Iris pigment epithelial cell (primary cell): ENCODE measurements at places on chromosomes 6 and 20.

- no peak for DNase-seq
Observed at GRCh38 chr6:33571637-33572316, 8.3 kb downstream of the BAK1 start.

- DNase-seq, result peak; percentile 23
Observed at GRCh38 chr6:85191656-85192055, 258.2 kb upstream of the NT5E start.

DNA sequence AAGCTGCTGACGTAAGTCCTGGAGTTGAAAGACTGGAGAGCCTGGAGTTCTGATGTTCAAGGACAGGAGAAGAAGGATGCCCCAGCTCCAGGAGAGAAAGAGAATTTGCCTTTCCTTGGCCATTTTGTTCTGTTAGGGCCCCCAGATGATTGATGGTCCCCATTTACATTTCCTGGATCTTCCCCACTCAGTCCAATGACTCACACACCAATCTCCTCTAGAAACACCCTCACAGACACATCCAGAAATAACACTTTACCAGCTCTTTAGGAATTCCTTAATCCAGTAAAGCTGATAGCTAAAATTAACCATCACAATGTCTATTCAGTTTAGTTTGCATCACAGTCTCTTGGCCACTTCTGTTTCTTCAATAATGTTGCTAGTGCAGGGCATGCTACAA is 260.2 kb upstream of the IRAK1BP1 start:
- DNase-seq, result peak; percentile 47

GRCh38 chr6:125754566-125754965 is 5.1 kb downstream of the HEY2 start:
- no peak for DNase-seq

DNA sequence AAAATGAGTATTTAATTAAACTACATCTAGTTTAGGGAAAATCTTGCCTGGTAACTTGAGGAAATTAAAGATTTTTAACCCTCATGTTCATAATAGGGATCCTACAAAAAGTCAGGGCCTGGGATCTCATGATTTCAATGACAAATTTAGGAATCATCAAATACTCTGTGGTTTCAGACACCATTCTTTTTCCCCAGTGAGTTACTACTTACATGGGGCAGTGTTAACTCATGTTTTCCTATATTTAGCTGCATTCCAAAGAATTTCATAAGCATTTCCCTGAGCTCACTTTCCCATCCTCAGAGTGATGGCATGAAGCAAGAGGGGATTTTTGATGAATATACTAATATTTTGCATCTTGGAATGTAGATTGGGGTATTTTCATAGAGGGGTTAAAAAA is 321.7 kb downstream of the CENPW start:
- peak; percentile 56 for DNase-seq

DNA sequence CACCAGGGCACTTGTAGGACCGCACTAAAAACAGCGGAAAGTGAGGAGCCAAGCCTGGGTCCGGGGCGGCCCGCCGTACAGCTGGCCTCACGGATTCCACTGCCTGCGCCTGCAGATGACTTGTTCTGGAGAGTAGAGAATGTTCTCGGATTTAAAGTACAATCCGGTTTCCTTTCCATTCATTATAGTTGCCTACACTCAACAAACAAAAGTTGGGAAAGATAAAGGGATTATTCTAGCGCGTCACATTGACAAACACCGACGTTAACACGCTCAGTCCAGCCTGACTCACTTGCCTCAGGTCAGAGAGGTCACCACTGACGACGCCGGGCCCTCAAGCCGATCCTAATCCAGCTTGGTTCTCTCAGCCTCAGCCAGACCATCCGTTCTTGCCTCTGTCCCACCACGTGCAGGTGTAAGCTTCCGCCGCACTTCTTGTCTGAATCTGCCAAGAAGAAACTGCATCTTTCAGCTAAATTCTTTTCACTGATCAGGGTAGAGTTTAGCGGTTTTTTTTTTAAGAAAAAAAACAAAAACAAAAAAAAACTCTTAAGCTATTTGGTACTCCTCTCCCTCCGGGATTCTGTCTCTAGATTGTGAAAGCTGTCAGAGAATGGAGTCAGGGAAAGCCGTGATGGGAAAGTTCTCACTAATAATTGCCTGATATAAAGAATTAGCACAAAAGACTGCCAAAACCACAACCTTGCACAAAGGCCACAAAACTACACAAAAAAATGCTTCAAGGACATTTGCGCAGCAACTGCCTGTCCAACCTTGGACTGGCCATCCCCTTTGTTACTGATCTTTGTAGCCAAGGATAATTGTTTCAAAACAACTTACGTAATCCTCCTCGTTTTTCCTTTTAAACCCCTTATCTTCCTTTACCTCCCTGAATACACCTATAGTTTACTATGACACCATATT is 1.1 kb upstream of the PHF10 start:
- DNase-seq, result peak; percentile 96

- DNase-seq, result no peak
Observed at GRCh38 chr6:134394208-134394607, 76.3 kb upstream of the SGK1 start.

GRCh38 chr20:56438284-56438683 is 26.2 kb downstream of the CASS4 start:
- DNase-seq, result no peak

GRCh38 chr20:62607366-62608217 is 34.7 kb upstream of the SLCO4A1 start:
- DNase-seq, result no peak

DNA sequence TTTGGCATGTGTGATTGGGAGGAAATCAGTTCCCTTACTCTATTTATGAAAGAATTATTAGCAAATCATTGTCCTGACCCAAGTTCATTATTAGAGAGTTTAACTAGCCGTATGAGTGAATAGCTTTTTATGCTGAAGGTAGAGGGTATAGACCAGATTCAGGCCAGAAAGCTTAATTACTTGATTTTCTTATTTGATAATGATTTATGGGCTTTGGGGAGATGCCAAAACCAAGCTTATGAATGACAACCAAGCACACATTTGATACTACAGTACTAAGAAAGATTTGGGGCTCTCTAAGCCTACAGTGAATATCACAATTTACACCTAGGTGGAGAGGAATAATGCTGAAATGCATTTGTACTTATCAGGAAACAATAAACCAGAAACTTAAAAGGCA is 193.2 kb downstream of the ARHGAP18 start:
- no peak for DNase-seq

DNA sequence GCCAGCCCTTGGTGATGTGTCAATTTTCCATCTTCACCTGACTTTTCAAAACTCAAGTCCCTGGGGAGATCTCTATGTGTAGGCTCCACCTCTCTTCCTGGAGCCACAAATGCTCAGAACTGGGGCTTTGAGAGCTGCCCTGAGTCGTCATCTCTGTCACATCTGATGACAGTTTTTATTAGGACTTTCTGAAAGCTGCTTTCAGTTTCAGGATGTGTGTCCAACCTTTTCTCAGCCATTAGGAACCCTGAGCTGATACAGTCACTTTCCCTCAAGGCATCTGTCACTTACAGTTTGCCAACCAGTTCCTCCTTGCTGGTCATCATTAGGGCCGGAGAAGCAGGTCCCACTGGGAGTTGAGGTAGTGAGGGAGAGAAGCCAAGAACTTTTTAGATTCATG is 365.9 kb upstream of the CHD6 start:
- DNase-seq, result no peak

GRCh38 chr20:18191306-18191705 is 53.6 kb downstream of the KAT14 start:
- DNase-seq, result no peak

- no peak for DNase-seq
Observed at GRCh38 chr6:150987855-150988464, 122.5 kb downstream of the MTHFD1L start.

GRCh38 chr20:24585796-24586522 is 116.5 kb downstream of the SYNDIG1 start:
- DNase-seq, result no peak

DNA sequence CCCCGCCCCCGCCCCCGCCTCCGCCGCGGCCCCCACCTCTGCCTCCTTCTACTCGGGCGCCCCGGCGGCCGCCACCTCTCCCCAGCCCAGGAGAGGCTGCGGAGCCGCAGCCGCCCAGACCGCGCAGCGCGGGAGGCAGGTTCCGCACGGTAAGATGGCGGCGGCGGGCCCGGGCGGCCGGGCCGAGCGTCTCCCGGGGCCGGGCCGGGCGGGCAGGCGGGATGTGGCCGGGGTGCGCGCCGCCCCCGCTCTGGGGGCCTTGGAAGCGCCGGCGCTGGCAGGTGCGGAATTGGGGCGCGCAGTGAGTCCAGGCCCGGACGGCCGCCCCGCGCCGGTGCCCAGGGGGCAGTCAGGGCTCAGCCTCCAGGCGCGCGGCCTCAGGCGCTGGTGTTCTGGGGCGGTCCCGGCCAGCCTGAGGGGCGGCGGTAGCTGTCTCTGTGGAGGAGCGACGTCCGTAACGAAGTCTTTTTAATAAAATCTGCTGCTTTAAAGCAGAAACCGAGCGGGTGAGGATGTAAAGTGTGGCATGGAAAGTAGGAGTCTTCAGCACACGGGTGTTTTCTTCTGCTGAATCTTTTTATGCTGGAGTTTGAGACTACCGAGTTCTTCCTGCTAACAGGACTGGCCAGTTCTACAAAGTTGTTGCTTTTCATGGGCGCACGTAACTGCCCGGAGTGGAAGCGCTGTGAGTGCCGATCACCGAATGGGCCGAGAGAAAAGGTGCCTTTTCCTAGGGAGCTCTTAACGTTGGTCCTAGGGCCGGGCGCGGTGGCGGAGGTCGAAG is at the start of gene GID8:
TSS of gene GID8 (plus strand) at position 43 of the 784 bp plus-strand sequence. CDS start 3,356 bp downstream, outside the sequence.
- DNase-seq, result peak; percentile 60

GRCh38 chr20:35773154-35773751 is 1.4 kb downstream of the PHF20 start:
- peak; percentile 17 for DNase-seq

DNA sequence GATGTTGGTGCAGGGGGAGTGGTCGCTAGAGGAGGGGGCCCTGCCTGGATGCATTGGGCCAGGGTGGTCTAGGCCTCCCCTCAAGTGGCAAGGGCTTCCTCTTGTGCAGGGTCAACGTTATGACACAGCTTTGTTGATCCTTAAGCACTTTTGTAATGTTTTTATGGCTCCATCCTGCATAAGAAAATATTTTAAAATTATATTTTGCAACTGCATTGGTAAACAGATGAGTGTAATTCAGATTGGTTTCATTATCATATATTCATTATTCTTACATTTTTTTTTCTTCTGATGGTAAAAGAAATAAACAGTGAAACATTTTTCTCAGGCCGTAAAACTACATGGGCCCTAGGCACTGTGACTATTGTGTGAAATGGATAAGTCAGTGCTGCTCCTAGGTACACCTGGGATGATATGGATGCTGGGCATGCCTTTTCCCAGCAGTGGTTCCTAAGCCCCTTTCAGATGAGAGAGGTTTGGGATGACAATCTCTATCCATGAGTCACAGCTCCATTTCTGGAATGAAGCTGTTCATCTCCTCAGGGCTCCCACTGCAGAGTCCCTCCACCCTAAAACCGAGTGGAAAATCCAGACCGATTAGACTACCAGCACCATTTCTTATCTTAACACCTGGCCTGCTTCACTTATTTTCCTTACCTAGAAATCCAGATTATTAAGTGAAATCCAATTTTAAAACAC is 5.8 kb upstream of the SIM1 start:
- DNase-seq, result no peak

DNA sequence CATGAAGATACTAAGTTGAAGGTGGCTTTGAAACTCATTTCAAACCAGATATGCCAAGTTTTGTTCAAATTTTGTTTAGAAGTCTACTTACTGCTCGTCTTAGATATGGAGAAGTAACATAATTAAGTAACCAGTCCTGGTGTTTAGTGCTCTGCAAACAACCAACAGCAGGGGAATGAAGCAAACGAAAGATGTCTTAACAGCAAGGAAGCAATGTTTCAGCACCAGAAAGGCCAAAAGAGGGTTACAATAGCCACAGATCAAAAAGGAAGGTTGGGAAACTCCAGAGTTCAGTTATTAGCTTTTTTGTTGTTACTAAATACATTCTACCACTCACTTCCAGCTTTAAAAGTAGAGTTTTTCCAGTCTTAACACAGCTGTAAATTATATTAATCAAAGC is 45.1 kb downstream of the LHFPL5 start:
- no peak for DNase-seq

DNA sequence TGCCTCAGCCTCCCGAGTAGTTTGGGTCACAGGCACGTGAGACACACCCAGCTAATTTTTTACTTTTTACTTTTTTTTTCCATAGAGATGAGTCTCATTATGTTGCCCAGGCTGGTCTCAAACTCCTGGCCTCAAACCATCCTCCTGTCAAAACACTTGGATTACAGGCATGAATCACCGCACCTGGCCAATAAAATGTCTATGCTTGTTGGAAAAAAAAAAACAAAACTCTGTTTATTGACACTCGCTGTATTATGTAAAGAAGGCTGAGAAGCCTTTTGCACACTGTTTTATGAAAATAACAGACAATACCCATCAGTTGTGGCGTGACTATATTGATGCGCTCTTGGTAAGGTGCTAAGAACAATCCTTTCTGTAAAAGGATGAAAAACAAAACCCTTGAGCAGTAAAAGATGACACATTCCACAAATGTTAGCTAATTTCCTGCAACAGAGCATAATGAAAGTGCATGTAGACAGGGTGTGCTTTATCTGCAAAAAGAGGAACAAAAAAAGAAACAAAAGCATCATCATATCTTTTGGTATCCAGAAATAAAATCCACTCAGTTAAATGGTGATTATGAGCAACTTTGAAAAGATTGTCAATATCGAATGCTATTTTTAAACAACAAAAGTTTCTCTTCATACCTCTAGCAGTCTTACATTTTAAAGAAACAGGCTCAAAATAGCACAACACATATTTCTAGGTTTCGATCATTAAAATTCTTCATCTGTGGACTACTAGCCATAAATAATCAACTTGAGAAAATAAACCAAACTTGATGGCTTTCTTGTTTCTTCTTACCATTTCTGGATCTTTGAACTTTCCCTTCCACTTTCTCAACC is 108.3 kb upstream of the PHACTR1 start:
- peak; percentile 28 for DNase-seq

DNA sequence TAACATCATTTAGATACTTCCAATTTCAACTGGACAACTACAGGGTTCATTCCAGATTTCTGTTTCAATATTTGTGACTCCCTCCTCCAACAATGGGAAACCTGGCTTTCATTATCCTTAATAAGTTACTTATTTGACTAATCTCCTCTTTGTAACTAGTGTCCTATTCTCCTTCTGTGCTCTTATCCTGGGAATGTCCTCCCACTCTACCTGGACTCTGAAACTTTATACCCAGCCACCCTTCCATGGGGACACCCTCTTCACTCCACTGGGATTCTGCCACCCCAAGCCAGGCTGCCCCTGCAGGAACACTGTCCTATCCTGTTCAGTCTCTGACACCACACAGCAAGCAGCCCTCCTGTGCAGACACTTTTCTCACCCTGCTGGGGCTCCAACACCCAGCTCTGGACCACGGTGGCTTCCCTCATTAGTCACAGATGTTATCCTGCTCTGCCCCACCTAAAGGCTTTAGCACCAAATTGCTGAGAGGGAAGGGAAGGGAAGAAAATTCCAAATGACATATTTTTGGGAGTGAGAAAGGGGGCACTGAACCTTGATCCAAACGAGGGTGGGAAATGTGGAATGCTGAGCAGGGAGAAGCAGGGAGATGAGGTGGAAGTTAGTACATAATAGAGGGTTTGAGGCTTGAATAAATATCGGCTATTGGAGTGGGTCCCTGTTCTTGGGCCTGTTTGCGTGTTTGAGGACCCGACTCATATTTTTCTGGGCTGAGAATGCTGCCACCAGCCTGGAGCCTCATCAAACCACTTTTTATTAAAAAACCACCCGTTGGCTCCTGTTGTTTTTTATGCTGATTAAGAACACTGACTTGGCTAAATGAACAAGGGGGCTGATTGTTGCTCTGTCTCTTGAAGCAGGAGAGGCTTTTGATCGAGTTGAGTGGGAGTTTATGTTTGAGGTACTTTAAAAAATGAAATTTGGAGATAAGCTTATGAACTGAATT is 54.0 kb upstream of the AKIRIN2 start:
- no peak for DNase-seq
